ENCODE measurements at places on chromosomes 6 and 20.

DNA sequence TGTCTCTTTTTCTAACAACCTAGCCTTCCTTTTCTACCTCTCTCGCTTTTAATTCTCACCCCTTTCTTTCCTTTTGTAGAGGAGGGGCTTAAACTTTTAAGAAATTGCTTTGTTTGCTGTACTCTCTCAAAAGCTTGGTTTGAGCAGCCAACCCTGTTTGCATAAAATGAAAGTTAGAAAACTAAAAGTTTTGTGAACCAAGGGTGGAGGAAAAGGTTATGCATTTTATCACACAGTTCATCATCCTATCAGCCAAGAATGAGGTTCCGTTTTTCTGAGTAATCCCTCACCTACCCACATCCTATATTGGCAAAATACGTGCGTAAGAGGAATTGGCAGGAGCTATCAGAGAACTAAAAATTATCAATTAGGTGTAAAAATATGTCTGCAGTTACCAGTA is 42.8 kb upstream of the LOC128125822 start:
- no peak for DNase-seq

- no peak for DNase-seq
Observed at GRCh38 chr20:58271606-58272351, 37.7 kb upstream of the RAB22A start.

DNA sequence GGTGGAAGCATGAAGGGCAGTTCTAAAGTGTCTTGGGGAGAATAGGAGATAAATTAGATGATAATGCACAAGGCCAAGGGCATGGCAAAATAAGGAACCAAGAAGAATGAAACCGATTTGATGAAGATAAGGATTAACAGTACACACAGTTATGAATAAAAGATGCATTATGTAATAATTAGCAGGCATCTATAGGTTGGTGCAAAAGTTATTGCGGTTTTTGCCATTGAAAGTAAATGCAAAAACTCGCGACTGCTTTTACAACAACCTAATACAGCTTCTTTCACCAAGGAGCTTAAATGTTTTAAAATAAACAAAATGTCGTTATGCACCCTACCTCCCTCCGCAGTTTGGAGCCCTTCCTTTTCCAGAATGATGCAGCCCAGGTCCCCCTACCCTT is 29.0 kb downstream of the MAS1 start:
- DNase-seq, result no peak

DNA sequence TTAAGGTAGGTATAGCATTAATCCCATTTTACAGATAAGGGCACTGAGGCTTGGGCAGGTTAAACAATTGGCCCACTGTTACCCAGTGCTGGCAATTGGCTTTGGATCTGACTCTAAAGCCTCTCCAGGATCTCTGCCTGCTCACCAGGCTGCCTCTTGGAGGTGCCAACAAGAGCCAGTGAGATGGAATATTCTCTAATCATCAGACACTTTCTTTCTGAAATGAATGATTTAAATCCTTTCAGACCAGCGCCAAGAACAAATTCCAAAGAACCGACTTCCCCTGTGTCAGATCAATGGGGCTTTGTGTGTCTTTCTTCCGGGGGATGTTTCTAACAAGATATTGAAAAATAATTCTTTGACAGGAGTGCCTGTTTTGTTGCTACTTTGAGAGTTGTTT is 23.6 kb downstream of the CYP39A1 start:
- DNase-seq, result no peak

- DNase-seq, result no peak
Observed at GRCh38 chr6:46437671-46438221, 53.5 kb downstream of the RCAN2 start.

- DNase-seq, result no peak
Observed at GRCh38 chr20:47278907-47279348, 77.6 kb downstream of the ZMYND8 start.

DNA sequence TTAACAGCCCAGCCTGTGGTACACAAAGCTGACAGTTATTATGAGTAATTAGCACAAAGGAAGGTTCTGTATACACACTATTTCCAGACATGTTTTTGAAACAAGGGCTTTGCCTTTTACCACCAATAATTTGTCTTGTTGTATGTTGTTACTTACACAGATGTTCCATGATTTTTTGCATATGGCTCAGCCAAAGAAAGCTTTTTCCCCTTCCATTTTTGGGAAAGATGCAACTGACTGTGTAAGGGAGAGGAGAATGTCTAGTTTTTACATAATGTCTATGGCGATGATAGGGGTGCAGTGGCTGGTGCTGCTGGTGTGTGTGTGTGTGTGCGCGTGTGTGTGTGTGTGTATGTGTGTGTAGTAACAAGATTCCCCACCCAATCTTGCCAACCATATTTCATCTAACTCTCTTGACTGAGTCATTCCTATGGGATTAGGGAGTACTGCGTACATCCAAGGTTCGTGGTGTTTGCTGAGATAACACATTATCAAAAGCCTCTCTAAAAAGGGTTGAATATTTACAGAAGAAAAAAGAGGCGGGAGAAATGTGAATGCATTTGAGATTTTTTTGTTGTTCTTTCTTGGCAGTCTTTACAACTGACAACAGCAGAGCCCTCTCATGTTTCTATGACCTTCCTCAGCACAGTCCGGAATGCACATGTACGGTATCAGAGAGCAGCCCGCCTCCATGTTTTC is 192.2 kb downstream of the GMPR start:
- no peak for DNase-seq

- DNase-seq, result peak; percentile 34
Observed at GRCh38 chr6:152338335-152339125, 298.6 kb downstream of the SYNE1 start.

GRCh38 chr20:53298911-53299310 is 294.7 kb downstream of the ZNF217 start:
- DNase-seq, result no peak

- no peak for DNase-seq
Observed at GRCh38 chr6:111780393-111780792, 92.9 kb downstream of the FYN start.

GRCh38 chr6:126300735-126301134 is 39.2 kb upstream of the CENPW start:
- DNase-seq, result no peak

- no peak for DNase-seq
Observed at GRCh38 chr6:32046450-32047083, 8.4 kb downstream of the CYP21A2 start.

GRCh38 chr20:33401921-33402369 is 626 bp upstream of the CDK5RAP1 start:
- DNase-seq, result peak; percentile 15

DNA sequence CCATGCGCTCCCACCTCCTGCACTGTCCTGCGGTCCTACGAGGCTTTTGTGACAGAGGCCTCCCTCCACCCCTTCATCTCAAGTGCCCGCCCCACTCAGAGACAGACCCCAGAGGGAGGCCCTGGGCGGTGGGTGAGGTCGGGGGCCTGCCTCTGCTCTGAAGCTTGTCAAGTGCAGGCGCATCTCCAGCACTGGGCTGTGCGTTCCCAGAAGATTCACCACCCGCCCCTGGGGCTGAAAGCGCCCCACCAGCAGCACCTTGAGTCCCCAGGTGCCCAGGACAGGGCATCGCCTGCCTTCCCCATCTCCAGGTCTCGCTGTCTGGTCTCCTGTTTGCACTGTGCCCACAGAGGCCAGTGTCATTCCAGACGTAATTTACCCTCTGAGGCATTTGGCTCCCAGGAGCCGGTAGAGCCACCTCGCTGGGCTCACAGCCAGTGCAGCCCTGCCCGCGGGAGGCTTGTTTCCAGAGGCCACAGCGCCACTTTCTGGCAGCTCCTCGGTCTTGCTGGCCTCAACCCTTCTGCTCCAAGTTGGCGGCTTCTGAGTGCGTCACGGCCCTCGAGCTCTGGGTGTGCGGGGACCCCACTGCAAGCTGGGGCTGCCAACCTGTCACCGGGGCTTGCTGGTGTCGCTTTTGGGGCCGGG is 191.1 kb downstream of the TAF4 start:
- peak; percentile 7 for DNase-seq

GRCh38 chr6:111813677-111814310 is 59.5 kb downstream of the FYN start:
- no peak for DNase-seq

- no peak for DNase-seq
Observed at GRCh38 chr20:16477632-16478031, 95.6 kb downstream of the KIF16B start.

GRCh38 chr6:77097940-77098339 is 365.4 kb downstream of the HTR1B start:
- DNase-seq, result no peak

DNA sequence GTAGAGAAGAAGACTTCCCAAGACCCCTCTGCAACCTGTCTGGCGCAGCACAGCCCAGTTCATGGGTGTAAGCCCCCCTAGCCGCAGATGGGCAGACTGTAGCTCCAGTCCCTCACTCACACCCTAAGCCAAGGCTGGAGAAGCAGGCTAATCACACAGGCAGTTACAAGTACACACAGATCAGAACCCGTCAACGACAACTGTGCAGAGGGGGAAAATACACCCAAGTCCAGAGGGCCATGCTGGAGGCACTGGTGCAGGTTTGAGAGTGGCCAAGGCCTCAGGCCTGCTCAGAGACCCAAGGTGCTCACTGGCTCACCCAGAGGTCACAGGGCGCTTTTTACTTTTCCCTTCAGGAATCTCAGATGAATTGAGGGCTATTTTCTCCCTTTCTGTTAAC is 106.1 kb downstream of the NOL4L start:
- no peak for DNase-seq

GRCh38 chr20:39277185-39277584 is 315.0 kb downstream of the DHX35 start:
- no peak for DNase-seq

GRCh38 chr20:49965781-49966305 is 16.9 kb upstream of the SNAI1 start:
- DNase-seq, result peak; percentile 54

- DNase-seq, result no peak
Observed at GRCh38 chr6:94213226-94213625, 793.9 kb upstream of the EPHA7 start.

- DNase-seq, result no peak
Observed at GRCh38 chr6:20885076-20885475, 350.8 kb downstream of the CDKAL1 start.

- peak; percentile 85 for DNase-seq
Observed at GRCh38 chr6:20182926-20183521, 29.2 kb downstream of the MBOAT1 start.

DNA sequence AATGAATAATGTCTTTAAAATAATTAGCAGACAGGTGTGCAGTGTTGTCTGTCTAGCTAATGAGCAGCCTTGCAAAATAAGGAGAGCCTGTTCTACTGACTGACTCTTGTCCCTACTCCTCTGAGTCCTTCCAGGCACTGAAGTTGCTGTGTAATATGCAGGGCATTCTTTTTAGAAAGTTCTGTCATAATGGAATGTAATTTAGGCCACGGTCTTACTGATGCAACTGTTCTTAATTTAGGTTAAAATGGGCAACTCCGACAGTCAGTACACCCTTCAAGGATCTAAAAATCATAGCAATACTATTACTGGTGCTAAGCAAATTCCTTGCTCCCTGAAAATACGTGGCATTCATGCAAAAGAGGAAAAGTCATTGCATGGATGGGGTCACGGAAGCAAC is 133.9 kb downstream of the TIAM2 start:
- no peak for DNase-seq

- no peak for DNase-seq
Observed at GRCh38 chr20:62186887-62187866, 4.3 kb downstream of the MTG2 start.

DNA sequence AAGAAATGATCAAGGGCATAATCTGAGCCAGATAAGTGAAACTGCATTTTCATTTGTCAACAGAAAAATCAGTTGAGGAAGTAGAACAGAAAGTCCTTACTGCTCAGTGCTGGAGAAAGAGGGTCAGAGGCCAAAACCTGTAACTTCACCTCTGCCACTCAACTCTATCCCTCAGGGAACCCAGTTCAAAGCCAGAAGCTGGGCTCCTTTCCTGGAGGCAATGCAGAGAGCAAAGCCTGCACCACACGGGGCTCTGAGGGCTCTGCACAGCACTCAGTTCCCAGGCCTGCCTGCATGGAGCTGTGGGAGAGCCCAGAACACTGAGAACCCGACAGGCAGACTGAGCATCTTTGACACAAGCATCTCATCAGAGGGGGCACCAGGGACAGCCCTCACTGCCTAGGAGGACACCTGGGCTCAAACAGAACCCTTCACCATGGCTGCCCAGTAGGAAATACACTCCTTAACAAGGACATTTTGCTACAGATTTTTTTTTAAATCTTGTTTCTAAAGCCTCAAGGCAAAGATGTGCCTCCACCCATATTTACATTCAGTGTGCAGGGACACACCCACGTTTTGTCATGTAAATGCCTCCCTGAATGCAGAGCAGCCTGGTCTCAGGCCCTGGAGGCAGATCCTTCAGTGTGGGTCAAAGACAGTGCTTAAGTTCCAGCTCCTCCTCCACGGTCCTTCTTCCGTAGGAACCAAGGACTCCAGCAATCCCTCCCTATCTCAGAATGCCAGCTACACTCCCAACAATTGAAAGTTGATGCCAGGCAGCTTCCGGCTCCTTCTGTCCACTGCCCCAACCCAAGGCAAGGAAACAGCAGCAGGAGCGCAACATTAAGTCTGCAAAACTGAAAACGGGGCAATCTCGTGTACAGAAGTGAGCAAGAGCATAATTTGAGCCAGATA is 6.6 kb downstream of the RNASET2 start:
- DNase-seq, result no peak

DNA sequence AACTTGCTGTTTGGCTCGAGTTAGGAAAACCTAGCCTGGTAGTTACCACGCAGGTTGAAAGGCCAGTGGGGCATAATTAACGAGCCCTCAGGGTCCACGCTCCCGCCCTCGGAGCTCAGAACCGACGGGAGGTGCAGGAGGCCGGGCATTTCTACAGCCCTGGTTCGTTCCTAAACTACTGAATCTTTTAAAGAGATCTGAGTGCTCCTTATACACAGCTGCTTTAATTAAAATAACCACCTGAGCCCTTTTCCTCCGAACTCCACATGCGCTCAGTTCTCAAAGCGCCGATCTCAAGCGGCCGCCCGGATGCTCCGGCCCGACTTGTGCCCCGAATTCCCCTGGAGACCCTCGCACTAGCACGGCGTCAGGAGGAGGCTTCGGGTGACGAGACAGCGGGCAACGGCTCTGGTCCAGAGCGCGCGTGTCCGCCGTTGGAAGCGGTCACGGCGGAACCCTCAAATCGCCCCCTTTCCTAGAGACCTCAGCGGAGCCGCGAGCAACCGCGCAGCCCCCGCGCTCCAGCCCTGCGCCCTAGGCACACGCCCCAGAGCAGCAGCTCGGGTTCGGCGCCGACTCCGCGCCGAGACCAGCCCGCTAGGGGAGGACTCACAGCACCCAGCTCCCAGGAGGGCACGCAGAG is 397 bp downstream of the WDR27 start:
- DNase-seq, result no peak

GRCh38 chr6:44202332-44202971 is 14.3 kb upstream of the MYMX start:
- no peak for DNase-seq

DNA sequence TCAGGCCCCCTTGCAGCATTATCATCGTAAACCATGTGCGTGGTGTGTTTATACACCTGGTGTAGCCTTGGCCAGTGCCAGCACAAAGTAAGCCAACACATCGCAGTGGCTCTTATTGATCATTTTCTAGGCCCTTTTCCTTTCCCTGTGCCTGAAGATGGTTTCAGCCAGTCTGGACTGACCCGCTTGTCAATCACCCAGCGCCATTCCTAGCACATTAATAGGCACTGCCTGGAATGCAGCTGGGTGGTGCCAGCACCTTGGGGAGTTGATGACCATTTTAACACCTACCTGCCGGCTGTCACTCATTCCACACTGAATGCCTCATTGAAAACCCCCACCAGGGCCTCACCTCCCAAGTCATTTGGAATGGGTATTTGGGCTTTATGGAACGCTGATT is 4.9 kb upstream of the UQCC2 start:
- peak; percentile 86 for DNase-seq
